Mesendoderm (in vitro differentiated cells): ENCODE measurements at places on chromosomes 2 and 18.

- no peak for DNase-seq
Observed at GRCh38 chr2:43538034-43538670, 57.7 kb downstream of the THADA start.

DNA sequence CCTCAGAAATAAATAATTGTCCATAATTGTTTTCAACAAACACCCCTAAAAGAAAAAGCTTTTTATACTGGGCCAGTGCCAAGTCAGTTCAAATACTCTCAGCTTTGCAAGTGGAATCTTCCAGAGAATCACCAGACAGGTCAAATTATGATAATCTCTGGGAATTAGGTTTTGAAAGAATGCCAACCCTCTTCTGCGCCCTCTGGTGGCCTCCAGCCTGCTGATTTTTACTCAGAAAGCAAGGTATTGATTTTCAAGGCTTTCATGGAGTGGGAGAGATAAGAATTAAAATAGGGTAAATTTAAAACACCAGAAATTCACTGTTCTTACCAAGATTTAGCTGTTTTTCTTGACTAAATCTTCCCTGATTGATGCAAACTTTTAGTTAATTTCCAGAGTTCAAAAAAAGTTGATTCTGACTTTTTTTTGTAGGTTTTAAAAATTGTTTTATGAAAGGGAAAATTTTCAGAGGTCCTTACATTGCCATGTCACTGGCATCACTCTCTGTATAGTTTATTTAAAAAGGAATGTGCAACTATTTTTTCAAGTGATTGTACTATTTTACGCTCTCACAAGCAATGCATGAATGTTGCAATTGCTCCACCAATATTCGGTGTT is 282.9 kb upstream of the TNP1 start:
- DNase-seq: peak; percentile 58

- peak; percentile 87 for DNase-seq
Observed at GRCh38 chr2:157838442-157839161, 37.5 kb downstream of the ACVR1 start.

GRCh38 chr2:86225581-86225980 is 26.3 kb downstream of the MRPL35 start:
- no peak for DNase-seq

DNA sequence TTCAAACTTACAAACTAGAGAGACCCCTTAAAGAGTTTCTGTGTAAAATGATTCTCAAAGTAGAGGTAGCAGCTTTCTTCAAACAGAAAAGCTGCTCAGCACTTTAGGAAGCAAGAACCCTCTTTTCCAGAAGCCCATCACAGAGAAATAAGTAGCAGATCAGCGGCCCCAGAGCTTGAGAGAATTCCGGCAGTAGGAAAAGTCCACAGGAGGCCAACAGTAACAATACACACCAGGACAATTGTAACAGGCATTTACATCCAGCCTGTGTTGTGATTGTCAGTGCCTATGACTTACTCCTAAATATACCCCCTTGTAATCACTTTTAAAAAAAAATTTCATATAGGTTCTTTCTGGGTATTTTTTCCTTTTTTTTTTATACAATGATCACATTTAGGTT is 161.4 kb upstream of the ACVR2A start:
- peak; percentile 36 for DNase-seq

GRCh38 chr2:30239986-30240752 is 8.8 kb downstream of the LBH start:
- no peak for DNase-seq

- no peak for DNase-seq
Observed at GRCh38 chr2:182055993-182056392, 70.3 kb downstream of the PPP1R1C start.

DNA sequence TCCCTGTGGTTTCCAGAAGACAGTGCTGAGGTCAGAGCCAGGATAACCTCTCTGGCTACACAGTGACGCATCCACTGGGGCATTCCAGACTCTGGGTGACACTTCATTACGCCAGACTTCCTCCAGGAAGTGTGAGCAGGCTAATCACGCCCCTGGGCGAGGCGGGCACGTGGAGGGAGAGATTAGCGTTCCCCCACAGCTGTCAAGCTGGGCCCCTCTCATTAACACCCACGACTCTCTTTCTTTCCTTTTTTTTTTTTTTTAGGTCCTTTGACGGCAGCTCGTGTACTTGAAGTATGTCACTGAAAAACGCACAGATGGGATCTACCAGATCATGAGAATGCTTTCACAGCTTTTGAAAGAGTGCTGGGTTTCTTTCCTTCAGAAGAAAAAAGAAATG is 274.6 kb downstream of the AFF3 start:
- DNase-seq: peak; percentile 73

- peak; percentile 88 for DNase-seq
Observed at GRCh38 chr2:238290091-238290509, 1.7 kb upstream of the PER2 start.

GRCh38 chr2:146890491-146890890 is 954.3 kb upstream of the ACVR2A start:
- no peak for DNase-seq

DNA sequence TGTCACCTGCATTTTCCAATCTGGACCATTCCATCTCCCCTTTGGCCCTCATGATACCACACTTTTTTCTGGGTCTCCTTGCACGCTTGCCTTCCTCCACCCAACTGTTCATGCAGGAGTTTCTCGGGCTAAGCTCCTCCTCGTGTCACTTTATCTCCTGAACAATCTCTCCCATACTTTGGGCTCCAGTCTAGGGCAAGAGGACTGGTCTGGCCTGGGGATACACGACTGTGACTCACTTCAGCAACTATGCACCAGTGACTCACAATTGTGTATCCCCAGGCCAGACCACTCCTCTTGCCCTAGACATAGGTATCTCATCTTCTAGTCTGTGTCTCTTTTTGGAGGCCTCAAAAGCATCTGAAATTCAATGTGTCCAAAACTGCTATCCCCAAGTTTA is 149.4 kb upstream of the PTPRM start:
- DNase-seq: peak; percentile 94

DNA sequence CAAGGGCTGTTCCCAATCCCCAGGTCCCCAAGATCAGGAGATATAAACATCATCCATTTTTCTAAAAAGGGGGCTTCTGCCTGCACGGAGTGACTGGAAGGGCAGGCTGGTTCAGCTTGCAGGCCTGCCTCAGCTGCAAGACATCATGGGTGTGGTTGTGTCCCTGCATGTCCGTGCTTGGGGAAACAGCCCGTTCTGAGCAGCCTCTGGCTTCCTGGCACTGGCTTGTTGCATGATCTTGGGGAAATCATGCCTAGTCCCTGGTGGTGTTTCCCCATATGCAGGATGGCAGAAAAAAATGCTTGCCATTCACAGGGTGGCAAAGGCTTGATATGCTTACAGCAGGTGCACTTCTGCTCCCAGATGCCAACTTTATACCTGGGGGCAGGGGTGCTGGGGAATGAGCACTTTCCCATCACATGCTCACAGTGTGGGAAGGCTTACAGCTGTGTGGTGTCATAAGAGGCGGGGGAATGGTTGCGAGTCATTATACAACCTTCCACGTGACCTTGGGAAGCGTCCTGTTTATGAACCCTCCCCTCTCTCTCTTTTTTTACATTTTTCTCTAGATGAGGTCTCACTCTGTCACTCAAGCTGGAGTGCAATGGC is 7.2 kb downstream of the PCARE start:
- DNase-seq: no peak

- no peak for DNase-seq
Observed at GRCh38 chr18:76821356-76821874, 942 bp upstream of the ZNF236 start.

GRCh38 chr2:11377928-11378545 is 33.6 kb upstream of the ROCK2 start:
- no peak for DNase-seq

- DNase-seq: no peak
Observed at GRCh38 chr2:178530625-178531142, 50.4 kb downstream of the PLEKHA3 start.

- no peak for DNase-seq
Observed at GRCh38 chr2:149470046-149470445, 117.5 kb downstream of the MMADHC start.

DNA sequence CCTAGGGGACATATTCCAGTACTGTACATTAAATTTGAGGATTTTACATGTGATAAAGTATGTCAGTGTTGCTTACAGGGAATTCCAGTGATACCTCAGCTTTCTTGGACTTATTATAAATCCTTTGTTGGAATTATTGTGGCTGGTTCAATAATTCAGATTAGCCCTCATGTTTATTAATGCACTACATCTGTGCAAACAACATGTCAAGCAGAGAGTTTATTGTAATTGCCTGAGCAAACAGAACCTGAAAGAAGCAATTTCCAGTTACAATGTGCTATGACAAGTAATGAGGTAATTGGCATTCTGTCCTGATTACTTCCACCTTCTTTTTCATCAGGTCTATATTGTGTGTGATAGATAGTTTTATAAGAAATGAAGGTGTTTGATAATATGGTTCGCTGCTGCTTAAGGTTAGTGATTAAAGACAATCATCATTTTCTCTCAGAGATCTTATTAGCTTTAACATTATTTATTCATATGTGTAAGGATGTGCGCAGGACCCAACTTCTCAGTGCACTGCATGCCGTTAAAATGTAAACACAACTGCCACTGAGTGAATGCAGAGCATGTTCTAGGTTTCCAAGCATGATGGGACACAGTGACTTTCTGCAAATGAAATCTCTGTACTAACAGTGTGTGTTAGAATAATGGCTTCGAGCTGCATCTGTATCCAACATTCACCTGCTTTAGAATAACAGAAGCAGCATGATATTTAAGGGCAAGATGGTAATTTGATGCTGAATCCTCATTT is 973.7 kb upstream of the POU3F3 start:
- DNase-seq: no peak

DNA sequence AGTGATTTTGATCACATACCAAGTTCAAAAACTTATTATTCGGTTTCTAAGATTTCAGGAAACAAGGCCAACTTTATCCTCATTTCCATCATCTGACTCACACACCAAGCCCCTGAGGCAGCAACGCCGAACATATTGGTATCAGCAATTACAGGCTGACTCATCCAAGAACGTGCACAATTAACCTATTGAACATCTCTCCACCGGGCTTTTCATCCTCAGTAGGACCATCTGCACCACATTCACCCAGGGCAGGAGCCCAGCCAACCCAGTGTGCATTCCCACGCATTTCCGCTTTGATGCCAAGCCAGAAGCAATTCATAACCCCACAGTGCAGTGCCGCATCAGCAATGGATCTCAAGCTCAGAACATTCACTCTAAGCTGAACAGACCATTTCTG is 52.9 kb downstream of the SCG2 start:
- peak; percentile 24 for DNase-seq

DNA sequence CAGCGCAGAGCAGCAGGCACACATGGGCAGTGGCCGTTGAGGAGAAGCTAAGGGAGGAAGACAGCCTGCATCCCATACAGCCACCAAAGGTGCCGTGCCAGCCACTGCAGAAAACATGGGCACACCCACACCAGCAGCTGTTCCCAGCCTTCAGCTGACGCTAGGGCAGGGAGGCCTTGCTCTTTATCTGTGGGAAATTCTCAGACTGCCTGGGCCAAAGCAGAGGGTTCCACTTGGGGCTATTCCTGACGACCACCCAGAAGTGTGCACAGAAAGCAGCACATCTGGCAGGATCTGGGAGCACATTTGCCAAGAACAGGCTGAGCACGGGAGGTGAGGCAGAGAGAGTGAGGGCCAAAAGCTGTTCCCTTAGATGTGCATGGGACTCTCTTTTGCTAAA is 101.3 kb upstream of the SOX11 start:
- no peak for DNase-seq

GRCh38 chr2:70641263-70641784 is 87.7 kb upstream of the TGFA start:
- no peak for DNase-seq

DNA sequence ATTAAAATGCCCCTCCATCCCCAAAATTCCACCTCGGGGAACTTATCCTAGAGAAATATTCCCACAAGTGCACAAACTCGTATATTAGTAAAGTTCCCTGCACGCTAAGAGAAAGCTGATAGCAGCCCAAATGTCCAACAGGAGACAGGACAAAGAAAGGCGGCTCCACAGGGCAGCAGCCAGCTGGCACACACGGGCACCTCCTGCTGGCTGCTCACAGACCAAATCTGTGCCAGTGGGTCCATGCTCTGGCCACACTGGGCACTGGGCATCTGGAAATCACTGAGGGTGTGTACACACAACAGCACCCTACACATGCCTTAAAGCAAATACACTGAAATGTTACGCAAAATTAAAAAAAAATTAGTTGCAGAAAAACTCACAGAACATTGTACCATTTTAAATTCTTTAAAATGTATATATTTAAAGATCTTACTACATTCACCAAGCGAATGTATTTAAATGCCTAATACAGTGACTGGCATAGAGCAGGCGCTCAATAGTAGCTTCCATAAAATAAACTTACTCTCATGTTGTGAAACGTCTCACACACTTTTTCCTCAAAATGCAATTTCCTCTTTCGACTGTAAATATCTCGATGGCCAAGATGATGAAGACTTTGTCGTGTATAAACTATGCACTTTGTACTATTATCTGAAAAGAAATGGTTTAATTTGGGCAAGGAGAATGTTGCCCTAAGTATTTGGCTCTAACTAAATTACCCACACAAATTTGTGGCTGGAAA is 19.4 kb downstream of the ZNF516 start:
- DNase-seq: no peak

GRCh38 chr2:160726046-160726445 is 232.4 kb upstream of the RBMS1 start:
- no peak for DNase-seq

DNA sequence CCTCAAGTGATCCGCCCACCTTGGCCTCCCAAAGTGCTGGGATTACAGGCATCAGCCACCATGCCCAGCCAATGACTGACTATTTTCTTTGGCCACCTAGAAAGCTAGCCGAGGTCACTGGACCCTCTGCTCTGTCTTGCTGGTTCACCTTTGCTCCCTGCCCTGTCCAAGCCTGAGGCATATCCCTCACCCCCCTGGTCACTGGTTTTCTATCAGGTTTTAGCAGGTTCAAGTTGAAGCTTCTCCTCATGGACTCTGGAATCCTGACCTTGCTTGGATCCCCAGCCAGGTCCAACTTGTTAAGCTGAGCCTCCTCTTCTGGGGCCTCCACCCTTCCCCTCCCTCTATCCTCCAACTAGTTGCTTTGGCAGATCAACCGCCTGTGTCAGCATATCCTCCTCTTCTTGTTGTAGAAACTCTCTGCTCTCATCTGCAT is 33.4 kb downstream of the PAX8 start:
- no peak for DNase-seq

DNA sequence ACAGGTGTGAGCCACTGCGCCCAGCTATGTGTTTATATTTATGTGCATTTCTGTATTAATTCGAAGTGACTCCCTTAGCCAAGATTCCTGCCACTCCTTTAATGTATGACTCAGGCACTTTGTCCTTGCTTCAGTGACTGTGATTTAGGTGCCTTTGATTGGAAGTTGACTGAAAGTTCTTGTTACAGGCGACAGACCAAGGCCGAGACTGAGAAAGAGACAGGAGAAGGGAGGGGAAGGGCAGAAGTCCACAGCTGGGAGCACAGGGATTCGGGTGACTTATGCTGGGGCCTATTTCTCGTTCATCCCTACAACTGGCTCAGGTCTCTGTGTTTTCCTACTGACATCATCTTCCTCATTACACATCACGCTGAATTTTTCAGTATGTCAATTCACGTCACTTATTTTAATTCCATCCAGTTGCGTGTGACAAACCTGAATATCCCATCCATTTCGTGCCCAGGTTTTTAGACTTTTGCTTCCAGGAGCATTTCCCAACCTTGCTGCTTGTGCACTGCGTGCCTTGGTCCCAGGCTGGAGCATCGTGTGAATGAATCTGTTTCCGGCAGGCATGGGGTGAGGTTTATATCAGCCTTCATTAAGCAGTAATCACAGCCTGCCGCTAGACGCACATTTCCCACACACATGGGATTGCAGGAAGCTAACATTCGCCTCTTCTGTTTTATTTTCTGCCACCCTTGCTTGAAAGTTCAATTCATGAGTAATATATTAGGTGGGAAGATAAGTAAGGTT is 42.4 kb downstream of the TMEM18 start:
- peak; percentile 10 for DNase-seq
